ENCODE measurements at places on chromosomes 1 and 21.

GRCh38 chr1:93081716-93082115, 2.6 kb downstream of the MTF2 start:
- DNase-seq: peak; percentile 62

DNA sequence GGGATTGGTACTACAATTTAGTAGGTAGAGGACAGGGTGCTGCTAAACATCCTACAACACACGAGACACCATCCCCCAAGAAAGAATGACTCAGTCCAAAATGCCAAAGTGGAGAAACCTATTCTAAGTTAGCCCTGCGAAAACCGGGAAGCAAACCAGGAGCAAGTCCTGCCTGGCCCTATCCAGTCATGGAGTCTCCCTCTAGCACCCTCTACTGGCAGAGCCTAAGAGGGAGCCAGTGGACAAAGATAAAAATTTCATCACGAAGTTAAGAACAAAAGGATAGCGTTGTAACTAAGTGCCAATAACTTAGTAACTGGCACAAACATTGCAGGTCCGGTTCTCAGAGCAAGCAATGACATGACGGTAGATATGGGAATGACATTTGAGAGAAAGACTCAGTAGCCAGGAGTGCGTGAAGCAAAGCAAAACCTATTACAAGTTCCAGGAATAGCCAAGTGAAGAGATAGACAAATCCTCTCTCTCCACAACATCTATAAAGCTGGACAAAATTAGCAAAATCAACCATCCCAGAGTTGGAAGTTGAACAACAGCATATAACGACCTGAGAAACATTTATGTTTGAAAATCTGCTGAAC, 383.5 kb downstream of the OMA1 start:
- peak; percentile 14 for DNase-seq

DNA sequence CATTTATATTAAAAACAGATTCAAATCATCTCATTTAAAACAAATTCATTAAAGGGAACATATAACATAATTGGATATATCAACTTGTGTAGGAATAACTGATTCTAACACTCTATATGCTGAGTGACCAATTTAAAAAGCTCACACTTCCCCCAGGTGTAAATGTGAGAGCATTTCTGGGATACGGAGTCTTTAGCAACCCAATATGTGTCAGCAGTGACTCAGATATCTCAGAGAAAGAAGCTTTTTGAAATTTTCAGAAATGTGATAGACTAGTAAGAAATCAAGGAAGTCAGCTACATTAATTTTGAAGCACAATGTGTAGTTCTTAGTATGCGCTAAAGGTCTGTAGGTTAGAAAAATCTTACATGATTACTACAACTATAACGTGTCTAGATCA, 87.9 kb upstream of the SERTAD4 start:
- no peak for DNase-seq

DNA sequence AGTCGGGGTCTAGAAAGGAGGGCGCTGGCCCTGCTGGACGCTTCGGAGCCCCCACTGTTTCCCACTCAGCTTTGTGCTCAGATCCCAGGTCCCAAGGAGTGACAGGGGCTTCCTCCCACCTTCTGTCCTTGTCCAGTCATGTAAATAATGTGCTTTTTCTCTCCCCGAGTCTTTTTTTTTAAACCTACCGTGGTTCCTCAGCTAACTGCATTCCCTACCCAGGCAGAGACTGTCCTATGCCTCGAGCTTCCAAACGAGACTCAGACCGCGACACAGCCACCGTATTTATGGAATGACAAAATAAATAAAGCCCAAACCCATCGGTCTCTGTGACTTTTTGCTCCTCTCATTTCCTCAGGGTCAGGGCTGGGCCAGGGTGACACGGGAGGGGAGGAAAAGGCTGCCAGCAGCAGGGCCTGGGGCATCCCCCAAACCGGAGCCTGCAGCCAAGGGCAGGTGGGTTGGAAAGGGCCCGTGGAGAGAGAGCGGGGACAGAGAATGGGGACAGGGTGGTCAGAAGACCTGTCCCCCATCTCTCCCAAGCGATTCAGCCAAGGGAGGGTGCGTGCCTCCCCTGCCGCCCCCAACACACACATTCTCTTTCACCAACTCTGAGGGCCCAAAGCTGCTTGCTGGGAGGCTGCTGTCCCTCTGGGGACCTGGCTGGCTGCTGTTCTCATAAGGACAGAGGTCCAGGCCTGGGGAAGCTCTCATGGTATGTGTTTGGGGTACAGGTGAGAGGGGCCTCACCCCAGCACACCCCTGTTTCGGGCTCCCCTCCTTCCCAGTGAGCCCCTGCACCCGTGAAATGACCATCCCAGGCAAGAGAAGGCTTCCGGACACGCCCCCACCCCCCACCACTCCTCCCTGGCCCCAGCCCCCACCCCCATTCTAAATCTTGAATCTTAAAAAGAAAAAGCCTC, 55.4 kb downstream of the KCNAB2 start:
- no peak for DNase-seq

GRCh38 chr1:228034954-228035837, 28.4 kb downstream of the WNT3A start:
- no peak for DNase-seq

GRCh38 chr1:59076612-59077011, 220.3 kb upstream of the FGGY start:
- DNase-seq: no peak

- DNase-seq: no peak
Observed at GRCh38 chr1:48701445-48701844, 75.2 kb downstream of the BEND5 start.

DNA sequence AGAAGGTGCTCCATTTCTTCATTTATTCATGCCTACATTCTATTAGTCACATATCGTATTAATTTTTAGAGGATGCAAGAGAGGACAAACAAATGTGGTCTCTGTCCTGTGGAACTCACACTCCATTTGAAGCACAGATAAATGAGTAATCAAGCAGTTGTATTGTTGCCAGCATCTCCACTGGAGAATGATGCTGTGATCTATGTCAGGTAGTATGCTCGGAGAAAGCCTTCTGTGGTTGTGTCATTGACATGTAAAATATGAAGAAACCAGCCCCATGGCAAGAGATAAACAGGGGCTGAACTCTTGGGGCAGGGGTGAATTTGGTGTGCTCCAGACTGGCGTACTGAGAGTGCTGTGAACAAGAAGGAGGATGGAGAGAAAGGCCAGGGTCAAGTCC, 101.2 kb downstream of the FASLG start:
- no peak for DNase-seq

- DNase-seq: no peak
Observed at GRCh38 chr1:210117681-210118170, 114.9 kb upstream of the SERTAD4 start.

DNA sequence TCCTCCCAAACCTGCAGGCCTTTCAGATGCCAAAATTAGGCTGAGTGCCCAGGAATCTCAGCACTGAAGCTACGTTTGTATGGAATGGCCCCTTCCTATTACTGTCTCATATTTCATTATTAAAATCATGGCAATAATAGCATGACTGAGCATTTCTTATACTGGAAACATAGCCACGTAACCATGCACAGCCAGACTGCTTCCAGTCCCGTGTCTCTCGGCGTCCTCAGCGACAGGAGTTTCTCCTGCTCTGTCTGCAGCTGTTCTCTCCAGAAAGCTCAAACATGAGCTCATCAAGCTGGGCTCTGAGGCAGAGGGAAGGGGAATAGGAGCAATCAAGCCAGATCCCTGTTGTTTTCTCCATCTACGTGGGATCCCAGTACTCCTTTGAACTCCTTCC, 104.0 kb downstream of the CDC7 start:
- no peak for DNase-seq

GRCh38 chr1:226975259-226976250, 35.5 kb downstream of the COQ8A start:
- DNase-seq: no peak

- DNase-seq: no peak
Observed at GRCh38 chr21:21688889-21689288, 690.7 kb downstream of the NCAM2 start.

DNA sequence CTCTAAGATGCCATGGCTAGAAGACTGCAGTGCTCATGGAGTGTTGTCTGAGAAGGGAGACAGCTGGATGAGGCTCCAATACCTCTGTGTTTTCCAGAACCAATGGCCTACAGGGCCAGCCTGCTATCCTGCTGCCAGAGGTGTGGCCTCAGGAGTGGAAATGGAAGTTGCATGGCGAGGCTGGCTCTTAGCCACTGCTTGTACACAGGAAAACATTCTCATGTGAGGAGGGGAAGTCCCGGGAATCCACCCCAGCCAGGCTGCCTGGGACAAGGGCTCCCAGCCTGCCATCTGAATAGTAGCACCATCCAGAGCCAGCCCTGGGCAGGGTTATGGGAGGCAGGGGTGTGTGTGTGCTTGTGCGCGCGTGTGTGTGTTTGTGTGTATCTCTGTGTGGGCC, 56.5 kb downstream of the SDC3 start:
- DNase-seq: no peak

GRCh38 chr1:226411619-226412018, 3.7 kb upstream of the PARP1 start:
- no peak for DNase-seq

- no peak for DNase-seq
Observed at GRCh38 chr1:211135342-211135950, 1.5 kb upstream of the KCNH1 start.

- no peak for DNase-seq
Observed at GRCh38 chr1:115606305-115606704, 35.5 kb upstream of the VANGL1 start.

- no peak for DNase-seq
Observed at GRCh38 chr1:38475624-38476005, 384.0 kb downstream of the RRAGC start.

DNA sequence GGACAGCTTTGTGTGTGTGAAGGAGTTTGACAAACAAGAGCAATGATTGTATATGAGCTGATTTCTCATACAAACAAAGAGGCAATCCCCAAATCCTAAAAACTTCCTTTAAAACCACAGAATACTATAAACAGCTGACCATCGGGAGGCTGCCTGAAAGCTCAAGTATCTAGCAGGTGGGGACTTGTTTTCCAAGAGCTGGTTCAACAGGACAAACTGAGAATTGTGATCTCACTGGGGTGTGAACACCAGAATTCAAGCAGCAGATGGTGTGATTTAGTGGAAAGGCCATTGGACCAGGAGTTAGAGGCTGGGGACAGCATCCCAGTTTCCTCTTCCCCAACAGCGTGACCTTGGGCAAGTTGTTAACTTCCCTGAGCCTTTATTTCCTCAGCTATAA, 13.9 kb downstream of the LMX1A start:
- no peak for DNase-seq

DNA sequence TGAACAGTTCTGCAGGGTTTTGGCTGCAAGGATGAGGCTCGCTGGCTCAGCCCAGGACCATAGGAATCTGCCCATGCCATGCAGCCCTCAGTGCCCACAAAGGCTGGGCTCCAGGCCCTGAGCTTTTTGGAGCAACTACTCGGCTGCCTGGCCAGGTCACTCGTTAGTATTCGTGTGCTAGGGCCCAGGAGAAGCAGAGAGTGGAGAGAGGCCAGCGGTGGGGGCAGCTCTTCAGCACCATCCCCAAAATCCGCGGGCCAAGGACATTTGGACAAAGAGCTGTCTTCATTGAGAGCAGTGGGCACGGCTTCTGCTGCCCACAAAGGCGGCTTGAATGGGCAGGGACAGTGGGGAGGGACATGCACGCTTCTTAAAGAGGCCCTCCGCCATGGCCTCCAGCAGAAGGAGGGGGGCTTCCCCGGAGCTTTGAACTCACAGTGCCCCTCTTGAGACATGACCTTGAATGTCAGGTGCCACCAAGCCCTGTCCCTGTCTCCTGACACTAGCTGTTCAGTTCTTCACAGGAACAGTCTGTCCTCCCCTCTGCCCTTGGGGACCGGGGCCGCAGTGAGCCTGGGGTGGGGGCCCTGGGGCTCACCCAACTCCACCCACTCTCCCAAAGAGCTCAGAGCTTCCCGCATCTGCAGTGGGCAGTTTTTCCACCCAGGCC, 106.1 kb upstream of the ARHGEF16 start:
- DNase-seq: no peak

DNA sequence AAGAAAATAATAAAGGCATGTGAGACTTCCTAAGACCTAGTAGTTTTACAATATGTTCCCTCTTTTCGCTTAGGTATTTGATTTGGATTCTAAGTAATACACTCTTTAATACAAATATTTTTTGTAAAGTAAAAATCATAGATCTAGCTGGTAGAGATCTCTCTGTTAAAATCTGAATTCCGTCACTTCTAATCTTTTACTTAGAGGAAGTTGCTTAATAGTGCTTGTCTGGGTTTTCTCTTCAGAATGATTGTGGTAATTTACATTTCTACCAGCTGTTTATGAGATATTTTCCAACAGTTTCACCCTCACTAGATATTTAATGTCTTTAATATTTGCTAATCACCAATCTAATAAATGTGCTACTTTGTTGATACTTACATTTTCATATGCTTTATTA, 23.3 kb downstream of the RBM11 start:
- no peak for DNase-seq

DNA sequence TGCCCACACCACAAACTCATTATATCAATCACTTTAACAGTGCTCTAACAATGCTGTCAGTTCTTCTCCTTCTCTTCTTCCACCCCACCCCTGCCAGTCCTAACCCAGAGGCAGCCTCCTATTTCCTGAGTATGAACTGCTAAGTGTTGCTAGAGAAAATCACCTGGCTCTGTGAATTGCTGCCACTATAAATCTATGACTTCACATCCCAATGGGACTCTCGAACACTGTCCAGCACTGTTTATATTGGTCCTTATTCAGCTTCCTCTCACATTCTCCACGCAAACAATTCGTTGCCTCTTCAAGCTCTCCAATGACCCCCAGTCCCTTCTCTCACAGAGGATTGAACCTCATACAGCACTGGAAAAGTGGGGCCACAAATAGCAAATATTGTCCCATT, 27.0 kb upstream of the USH2A start:
- DNase-seq: no peak

- no peak for DNase-seq
Observed at GRCh38 chr1:53656747-53657530, 82.0 kb downstream of the GLIS1 start.

DNA sequence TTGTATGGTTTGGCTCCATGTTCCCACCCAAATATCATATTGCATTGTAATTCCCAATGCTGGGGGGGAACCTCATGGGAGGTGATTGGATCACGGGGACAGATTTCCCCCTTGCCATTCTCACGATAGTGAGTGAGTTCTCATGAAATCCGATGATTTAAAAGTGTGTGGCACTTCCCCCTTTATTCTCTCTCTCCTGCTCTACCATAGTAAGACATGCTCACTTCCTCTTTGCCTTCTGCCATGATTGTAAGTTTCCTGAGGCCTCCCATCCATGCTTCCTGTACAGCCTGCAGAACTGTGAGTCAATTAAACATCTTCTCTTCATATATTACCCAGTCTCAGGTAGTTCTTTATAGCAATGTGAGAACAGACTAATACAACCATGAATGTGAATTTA, 211.6 kb upstream of the NR5A2 start:
- no peak for DNase-seq

GRCh38 chr1:74791491-74791890, 58.5 kb downstream of the TYW3 start:
- DNase-seq: no peak

DNA sequence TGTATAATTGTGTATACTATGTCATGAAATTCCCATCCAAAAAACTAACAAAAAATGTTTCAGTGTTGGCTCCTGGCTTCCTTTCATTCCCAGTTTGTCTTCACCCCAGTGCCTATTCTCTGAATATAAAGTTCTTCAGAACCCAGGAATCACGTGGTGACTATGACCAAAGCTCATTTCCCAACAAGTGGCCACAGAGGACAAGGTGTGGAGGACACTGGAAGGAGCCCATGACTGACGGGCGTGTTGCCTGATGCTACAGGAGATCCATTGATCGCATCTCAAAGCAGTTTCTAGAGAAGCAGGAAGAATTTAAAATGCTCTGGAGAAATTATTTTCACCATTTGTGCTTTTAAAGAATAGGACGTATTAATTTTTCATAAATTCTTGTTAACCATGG, 7.4 kb upstream of the GREM2 start:
- DNase-seq: no peak
